Esophagus mucosa (tissue), 1 donor: ENCODE measurements at places on chromosomes 4 and X. TPM values are rescaled to one million over a fixed set of nuclear protein-coding genes. Genes with fewer than 3 reads are reported as not detected.
A peak's percentile ranks its signal among the peaks of the same experiment; 100 is the strongest.

- ATAC-seq = peak; percentile 43
These were observed 22.7 kb downstream of the MAP9 start for GRCh38 chr4:155353923-155354540.

GRCh38 chrX:72019487-72019886, 108.8 kb downstream of the NHSL2 start:
- no peak for ATAC-seq

GRCh38 chrX:118423558-118423957, 72.1 kb upstream of the DOCK11 start:
- ATAC-seq = no peak

Gene CPZ
- 0.80 TPM for total RNA-seq

Gene ADGRG2
- total RNA-seq = 0.16 TPM

DNA sequence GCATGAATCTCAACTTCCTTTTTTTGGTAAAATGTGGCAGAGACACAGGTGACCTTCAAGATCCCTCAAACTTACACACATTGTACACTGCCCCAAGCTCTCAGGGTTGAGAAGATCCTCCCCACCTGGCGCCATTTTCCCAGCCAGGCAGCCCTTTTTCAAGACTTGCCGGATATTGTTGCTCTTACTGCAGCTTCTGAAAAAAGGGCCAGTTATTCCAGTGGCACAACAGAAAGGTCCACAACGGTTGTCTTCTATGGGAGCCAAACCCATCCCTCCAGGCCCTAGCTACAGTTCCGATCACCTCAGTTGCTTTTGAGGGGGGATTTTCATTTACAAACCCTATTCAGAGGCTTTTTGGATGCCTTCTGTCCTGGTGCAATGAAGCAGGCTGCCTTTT, 101.1 kb downstream of the CHIC2 start:
- ATAC-seq = no peak

- ATAC-seq = peak; percentile 29
These were observed 442 bp upstream of the MCUB start for GRCh38 chr4:109559625-109559982.

Gene NLGN3
- 0.08 TPM for total RNA-seq

DNA sequence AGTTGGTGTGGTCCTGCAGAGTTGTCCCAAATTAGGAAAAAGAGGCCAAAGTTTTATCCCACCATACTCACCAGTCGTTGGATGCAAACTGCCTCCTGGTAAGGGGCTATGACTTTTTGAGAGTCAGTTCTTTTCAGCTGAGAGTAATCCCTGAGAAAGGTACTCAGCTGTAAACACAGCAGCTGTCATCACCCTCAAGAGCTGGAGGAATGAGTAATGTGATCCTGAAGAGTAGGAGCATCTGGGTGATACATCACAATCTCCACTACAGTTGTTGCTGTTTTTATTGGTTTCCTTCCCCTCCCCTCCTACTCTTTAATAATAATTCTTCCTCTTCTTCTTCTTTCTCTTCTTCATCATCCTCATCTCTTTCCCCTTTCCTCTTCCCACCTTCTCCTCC, 5.7 kb downstream of the MAGEE1 start:
- ATAC-seq = no peak

DNA sequence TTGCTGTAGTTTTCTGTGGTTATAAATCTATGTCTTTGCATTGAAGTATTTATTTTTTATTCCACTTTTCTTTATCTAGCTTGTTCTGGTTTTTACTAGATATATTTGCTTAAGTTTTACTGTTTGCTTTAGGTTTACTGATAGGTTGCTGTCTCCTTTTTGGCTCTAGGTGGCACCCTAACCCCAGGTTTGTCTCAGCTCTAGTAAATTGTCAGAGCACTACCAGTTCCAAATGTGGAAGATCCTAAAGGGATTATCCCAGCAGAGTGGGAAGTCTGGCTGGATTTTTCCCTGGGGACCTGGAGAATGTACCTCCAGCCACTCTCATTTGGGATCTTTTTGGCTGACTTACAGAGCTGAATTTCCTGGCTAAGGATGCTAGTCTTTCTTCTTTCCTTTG, 106.1 kb downstream of the PBDC1 start:
- ATAC-seq = peak; percentile 49

- no peak for ATAC-seq
These were observed 258.8 kb downstream of the ARHGAP24 start for GRCh38 chr4:85733798-85734197.

- no peak for ATAC-seq
These were observed 41.8 kb downstream of the GPC4 start for GRCh38 chrX:133373386-133374079.

Gene ACOX3
- total RNA-seq = 48.0 TPM

- ATAC-seq = no peak
These were observed 126.7 kb downstream of the RBM47 start for GRCh38 chr4:40502934-40503333.

- ATAC-seq = peak; percentile 52
These were observed 8.3 kb upstream of the ASB5 start for GRCh38 chr4:176277162-176277904.

DNA sequence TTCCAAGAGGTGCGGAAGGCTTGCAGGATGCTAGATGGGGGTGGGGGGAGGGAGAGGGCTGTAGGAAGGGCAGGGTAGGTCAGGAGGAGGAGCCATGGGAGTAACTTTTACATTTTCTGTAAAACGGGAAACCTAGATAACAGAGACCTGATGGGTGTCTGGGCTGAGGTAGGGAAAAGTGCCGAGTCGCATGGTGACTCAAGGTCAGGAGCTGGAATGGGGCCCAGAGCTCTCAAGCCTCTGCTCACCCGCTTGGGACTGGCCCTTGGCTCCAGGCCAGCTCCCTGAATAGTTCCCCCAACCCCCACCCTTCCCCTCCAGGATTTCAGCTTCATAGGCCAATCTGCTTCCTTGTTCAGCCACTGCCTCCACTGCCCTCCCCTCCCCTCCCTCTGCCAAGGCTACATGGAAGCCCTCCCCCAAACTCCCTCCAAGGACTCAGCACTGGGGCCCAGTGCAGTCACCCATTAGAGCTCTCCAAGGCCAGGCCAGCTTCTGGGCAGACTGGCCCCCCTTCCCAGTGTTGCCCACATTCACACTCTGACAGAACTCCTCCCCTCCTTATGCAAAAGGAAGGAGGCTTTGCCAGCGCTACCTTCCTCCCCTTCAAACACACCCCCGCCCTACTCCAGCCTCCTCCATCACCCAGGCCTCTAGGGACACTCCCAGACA, 43.6 kb downstream of the TSC22D3 start:
- ATAC-seq = peak; percentile 65

DNA sequence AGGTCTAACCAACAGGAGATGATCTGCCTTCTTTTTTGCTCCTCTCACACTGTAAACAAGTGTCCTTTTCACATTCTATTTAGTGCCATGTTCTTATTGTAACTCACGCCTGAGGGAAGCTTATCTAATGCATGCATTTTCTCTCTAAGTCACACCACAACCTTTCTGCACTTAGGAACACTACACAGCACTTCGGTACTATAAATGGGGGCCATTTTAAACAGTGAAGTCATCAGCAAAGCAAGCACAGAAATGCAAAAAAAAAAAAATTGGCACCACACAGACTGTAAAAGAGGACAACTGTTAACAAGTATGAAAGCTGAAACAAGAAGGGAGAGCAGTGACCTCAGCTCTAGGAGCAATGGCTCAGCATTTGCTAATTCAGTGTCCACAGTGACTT, 45.2 kb downstream of the PRSS12 start:
- no peak for ATAC-seq

GRCh38 chr4:93786149-93786548, 42.4 kb upstream of the ATOH1 start:
- ATAC-seq = no peak

Gene LGI2
- 0.20 TPM for total RNA-seq

DNA sequence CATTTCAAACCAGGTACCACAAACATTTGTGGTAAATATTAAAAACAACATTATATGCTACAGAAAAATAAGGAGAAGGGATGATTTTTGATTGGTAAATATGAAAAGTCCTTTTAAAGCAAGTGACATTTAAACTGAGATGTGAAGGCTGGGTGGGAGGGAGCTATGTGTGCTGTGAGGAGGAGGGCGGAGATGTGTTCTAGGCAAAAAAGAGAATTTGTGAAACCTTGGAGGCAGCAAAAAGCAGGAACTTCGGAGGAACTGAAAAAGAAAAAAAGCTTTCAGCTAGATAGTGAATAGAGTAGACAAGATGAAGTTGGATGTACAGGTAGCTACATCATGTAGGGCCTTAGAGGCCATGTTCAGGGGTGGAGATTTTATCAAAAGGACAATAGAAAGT, 10.1 kb upstream of the ARAP2 start:
- ATAC-seq = no peak

DNA sequence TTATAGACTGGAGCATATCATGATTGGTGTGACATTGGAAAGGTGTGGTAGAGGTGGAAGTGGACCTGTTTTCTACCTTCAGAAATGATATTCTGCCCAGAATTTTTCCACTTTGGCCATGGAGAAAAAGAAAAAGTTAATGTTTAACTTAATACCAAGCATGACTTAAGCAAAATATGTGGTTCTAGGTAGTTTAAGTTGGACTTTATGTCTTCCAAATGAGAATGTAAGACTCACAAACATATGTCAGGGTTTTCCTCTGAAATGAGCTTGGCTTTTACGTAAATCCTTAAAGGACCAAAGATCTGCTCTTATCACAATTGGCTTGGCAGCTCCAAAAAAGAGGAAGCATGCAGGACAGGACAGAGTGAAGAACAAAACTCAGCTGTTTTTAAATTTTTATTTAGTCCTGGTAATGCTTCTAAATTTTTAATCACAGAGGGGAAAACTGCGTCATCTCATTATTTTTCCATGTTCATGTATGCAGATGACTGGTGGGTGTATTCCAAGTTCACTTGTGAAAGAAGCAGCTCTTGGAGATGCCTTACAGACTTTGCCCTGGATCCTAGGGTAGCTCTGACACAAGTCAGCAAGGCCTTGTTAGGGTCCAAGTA, 98.2 kb downstream of the ANK2 start:
- no peak for ATAC-seq

Gene NEUROG2
- not detected for total RNA-seq

- peak; percentile 33 for ATAC-seq
These were observed 139.8 kb downstream of the BCOR start for GRCh38 chrX:39957816-39958566.

GRCh38 chrX:39757971-39758370, 339.8 kb downstream of the BCOR start:
- ATAC-seq = no peak

Gene RTL3
- not detected for total RNA-seq
